ENCODE measurements at places on chromosomes 4 and X. TPM values are rescaled to one million over a fixed set of nuclear protein-coding genes. Genes with fewer than 3 reads are reported as not detected.

The ENPEP gene
- 0.78 TPM for total RNA-seq

The TAF7L gene
- total RNA-seq, result not detected

The DCAF16 gene
- total RNA-seq, result 10.9 TPM

The AKAP14 gene
- not detected for total RNA-seq

DNA sequence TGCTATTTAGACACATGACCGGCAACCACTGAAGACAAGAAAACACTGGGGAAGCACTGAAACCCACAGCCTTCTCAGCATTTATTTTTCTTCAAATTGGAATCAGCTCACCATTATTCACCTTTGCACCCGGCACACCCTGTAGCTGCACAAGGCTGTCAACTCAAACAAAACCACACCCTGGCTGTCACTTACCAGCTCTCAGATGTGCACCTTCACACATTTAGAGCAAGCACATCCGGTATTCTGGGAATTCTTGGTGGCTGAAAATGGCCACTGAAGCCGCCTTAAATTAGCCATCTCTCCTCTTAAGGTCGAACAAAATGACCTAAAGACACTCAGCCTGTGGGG, 5.9 kb downstream of the ZFYVE28 start:
- peak; percentile 15 for DNase-seq

DNA sequence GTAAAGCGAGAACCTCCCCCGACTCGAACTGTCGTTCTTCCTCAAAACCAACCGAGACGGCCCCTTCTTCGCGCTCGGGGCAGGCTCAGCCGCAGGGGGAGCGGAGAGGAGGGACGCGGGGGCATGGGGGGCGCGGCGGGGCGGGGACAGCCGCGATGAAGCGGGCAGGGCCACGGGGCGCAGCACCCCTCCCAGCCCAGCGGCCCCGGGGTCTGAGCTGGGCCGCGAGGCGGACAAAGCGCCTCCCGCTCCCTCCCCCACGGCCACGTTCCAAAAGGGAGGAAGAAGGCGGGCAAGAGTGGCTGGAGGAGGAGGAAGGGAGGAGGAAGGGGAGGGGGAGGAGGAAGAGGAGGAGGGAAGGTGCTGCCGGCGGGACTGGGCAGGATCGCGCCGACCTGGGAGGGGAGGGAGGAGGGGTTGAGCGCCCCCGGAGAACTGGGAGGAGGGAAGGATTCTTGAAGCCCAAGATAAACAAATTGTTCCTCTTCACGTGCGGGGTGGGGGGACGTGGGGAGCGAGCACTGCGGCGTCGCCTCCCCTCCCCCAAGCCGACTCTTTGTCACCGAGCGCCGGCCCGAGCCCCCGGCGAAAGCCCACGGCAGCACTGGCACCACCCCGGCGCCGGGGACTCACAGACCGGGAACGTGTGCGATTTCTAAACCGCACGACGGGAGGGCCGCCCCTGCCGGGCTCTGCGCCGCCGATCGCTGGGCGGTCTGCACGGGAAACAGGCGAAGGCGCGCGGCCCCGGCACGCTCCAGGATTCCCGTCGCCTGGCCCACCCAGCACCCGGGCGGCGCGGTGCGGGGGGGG, 2.9 kb downstream of the MAML3 start:
- peak; percentile 88 for DNase-seq

DNA sequence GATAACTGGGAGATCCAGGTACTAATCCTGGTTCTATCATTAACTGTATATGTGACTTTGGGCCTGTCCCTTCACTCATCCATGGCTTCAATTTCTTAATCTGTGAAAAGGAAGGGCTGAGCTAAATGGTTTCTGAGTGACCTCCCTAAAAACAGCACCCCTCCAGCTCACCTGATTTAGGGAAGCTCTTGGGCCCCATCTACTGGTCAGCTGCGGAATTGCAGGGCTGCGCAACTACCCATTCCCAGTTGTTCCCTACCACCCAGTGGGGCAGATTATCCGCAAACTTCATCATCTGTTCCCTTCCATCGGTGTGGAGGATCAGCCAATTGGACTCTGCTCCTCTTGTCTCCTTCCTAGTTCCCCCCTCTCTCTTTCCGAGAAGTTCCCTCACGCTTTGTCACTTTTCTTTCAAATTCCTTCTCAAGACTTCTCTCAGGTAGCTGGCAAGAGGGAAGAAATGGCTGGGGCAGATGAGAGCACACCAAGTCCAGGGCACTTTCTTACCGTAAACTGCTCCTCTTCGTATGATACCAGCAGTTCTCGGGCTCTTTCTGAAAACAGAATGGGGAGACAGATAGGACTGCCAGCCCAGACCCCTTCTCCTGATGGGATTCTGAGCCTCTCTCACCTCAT, 5.8 kb downstream of the LAS1L start:
- peak; percentile 16 for DNase-seq

DNA sequence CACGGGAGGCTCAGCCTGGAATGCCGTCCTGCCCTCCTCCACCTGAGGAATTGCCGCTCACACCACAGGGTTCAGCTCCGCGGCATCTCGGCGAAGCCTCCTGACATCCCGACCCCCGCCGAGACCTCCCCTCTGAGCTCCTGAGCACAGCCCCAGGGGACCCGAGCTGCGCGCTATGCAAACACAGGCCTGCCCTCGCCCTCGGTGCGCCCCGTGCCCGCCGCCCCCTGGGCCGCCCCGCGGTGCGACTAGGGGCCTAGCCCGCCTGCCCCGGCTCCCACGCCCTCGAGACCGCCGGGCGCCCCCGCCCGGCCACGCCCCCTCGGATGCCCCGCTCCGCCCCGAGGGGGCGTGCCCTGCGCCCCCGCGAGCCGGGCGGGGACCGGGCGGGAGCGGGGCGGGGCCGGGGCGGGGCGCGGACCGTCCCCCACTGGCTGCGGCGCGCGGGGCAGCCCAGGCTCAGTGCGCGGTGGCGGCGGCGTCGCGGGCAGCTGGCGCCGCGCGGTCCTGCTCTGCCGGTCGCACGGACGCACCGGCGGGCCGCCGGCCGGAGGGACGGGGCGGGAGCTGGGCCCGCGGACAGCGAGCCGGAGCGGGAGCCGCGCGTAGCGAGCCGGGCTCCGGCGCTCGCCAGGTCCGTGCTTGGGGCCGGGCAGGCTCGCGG, at the start of gene FGFR3:
Gene FGFR3 (plus strand): TSS at position 462 of the 664 bp plus-strand sequence. CDS start 642 bp downstream, outside the sequence.
- DNase-seq, result peak; percentile 60

GRCh38 chr4:74531963-74532794, 87.2 kb downstream of the AREG start:
- DNase-seq, result peak; percentile 18

GRCh38 chr4:185598846-185599552, 63.7 kb upstream of the PDLIM3 start:
- no peak for DNase-seq

GRCh38 chr4:183443655-183444213, 702 bp upstream of the CDKN2AIP start:
- DNase-seq, result no peak

Measured in body of pancreas (tissue), 4 donors.